Liver (tissue), 10 donors: ENCODE measurements at places on chromosomes 12 and 14. TPM values are rescaled to one million over a fixed set of nuclear protein-coding genes. Genes with fewer than 3 reads are reported as not detected.
A peak's percentile ranks its signal among the peaks of the same experiment; 100 is the strongest.

Gene BCL11B
- 0.42 TPM for total RNA-seq

Gene TGM1
- total RNA-seq: 1.1 TPM

Gene PRKCH
- total RNA-seq: 13.7 TPM

Gene TCL1B
- not detected for total RNA-seq

Gene RPL10L
- total RNA-seq: not detected

Gene AKAP3
- total RNA-seq: 2.0 TPM

GRCh38 chr12:4825011-4825858, 84.5 kb upstream of the KCNA1 start:
- DNase-seq: no peak

DNA sequence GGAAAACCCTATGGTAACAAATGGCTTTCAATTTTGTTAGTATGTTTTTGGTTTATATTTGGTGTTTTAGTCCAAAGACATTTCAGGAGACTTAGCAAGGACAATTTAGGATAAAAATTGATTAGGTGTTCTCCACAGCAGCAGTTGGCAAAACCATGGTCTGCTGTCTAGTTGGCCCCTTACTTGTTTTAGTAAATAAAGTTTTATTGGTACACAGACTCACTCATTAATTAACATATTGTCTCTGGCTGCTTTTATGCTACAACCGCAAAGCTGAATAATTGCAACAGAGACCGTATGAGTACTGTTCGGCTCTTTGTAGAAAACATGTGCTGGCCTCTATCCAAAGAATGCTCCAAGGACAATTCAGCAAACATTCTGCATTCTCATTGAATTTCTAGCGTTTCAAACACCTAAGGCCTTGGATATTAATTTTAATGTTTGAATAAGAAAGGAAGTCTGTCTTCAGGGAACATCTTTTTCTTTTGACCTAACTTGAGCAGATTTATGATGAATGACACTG, 77.7 kb downstream of the CCDC92 start:
- DNase-seq: no peak

GRCh38 chr12:2198005-2198501, 145.3 kb downstream of the CACNA1C start:
- DNase-seq: no peak

- DNase-seq: no peak
These were observed 161.5 kb upstream of the FRMD6 start for GRCh38 chr14:51490205-51490604.

DNA sequence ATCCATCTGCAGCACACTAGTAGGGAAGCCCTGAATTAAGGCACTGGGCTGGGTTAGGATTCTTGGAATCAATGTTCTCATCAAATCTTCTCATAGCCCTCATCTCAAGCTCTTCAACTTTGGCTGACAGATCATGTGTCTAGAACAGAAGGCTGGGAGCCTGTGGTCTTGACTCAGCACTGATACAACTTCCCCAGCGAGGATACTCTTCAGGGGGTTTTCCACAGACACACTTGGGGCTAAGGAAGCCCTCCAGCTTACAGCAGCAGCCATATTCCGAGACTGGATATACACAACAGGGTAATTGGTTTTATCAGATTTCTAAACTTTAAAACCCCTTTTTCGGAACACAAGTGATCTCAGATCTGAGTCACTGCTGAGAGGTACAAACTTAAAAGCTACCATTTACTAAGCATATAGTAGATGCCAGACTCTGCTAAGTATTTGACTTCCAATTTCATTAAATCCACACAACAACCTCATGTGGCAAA, 3.5 kb downstream of the FMNL3 start:
- no peak for DNase-seq

- no peak for DNase-seq
These were observed 656.1 kb upstream of the NOVA1 start for GRCh38 chr14:27253966-27254365.

- DNase-seq: no peak
These were observed 83.6 kb upstream of the HECTD1 start for GRCh38 chr14:31291210-31291609.

GRCh38 chr14:82251494-82251893, 717.8 kb upstream of the SEL1L start:
- no peak for DNase-seq

DNA sequence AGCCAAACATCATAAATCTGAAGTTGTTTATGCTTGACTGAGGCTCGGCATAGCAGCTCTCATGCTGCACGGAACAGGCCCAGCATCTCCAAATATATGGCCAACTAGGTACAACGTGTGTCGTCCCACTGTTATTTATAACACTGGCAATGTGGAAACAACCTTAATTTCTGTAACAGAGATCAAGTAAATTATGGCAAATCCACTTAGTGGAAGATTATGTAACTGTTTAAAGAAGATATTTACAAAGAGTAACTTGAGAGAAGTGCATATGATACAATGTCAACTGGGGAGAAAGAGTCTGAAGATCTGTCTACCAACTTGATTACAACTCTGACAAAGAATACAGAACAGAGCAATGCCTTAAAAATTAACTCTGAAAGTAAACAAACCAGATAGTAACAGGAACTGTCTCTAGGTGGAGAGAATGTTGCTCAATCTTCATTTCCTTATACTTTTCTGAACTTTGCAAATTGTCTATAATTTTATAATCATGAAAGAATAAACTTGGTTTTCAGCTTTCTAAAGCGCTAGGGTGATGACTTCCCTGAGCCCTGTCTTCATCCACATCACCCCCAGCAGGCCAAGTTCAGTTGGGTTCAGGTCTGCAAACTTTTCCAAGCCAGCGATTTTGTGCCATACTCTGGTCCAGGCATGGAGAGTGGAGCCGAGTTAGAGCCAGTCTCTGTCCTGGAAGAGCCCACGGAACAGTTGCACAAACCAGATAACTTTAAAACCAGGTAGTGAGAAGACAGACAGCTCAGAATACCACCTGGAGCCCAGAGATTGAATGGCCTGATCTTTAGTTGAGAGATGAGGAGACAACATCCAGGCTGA, 44.3 kb upstream of the BDKRB2 start:
- DNase-seq: peak; percentile 12

- DNase-seq: no peak
These were observed 140.5 kb upstream of the LHX5 start for GRCh38 chr12:113612076-113612728.

DNA sequence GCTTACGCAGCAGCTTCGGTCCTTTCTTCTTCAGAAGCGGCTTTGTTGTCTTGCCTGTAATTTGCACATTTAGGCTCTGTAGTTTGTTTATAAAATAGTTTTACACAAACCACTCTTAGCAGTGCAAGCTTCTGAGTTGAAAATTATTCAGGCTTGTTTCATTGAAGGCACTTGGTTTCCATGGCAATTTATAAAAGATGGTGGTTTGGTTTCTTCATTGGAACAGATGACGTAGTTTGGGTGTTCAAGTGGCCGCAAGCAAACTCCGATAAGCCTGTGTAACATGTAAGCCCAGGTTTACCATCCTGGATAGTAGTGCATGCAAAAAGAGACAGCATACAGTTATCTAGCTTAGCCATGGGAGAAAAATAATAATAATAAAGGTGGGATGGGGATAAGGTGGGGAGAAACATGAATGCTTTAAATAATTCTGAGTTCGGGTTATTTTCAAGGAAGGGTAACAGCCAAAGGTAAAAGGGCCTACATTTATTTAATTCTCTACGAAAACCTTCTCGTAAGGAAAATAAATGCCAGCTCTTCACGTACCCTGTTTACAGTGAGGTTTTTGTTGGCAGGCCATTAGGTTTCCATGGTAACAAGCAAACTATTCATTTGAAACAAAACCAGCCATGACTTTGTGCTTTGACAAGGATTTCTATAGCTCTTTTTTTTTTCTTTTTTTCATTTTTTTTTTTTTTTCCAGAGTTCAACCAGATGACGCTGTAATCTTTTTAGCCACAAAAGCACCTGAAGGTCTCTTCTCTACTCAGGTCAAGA, 189.6 kb upstream of the RPL10L start:
- DNase-seq: no peak

- no peak for DNase-seq
These were observed 445.4 kb upstream of the OR4E1 start for GRCh38 chr14:22118899-22119477.
